Activated CD4-positive, alpha-beta memory T cell treated with anti-CD3 and anti-CD28 coated beads for 36 hours (primary cell): ENCODE measurements at places on chromosomes 7 and 10. TPM values are rescaled to one million over a fixed set of nuclear protein-coding genes. Genes with fewer than 3 reads are reported as not detected.

The GALNT17 gene
- total RNA-seq, result not detected

The ZNF853 gene
- 0.99 TPM for total RNA-seq

The ST8SIA6 gene
- total RNA-seq, result 0.38 TPM

The ZYX gene
- 140 TPM for total RNA-seq

The PILRA gene
- total RNA-seq, result 0.76 TPM

The SFXN2 gene
- total RNA-seq, result 17.8 TPM

The ADRB1 gene
- not detected for total RNA-seq

The ETV1 gene
- total RNA-seq, result 0.59 TPM

The INPP5A gene
- total RNA-seq, result 7.5 TPM

The SPDYE1 gene
- not detected for total RNA-seq

The ANKRD61 gene
- total RNA-seq, result 0.33 TPM

The ZNF503 gene
- total RNA-seq, result 0.38 TPM

The RET gene
- 0.17 TPM for total RNA-seq

The TSPAN15 gene
- total RNA-seq, result 2.5 TPM

The CPXM2 gene
- total RNA-seq, result not detected

The BHLHA15 gene
- total RNA-seq, result 0.67 TPM

The NXPH1 gene
- total RNA-seq, result not detected

The ALDH18A1 gene
- 68.6 TPM for total RNA-seq

The TLX1 gene
- total RNA-seq, result not detected

The PARG gene
- 27.0 TPM for total RNA-seq

The CYP2E1 gene
- total RNA-seq, result 0.86 TPM

The FAM25A gene
- total RNA-seq, result not detected

The ZNF804B gene
- not detected for total RNA-seq

The ITPRID1 gene
- total RNA-seq, result not detected

The ABCB1 gene
- total RNA-seq, result 4.7 TPM

The GHRHR gene
- not detected for total RNA-seq

The IKZF1 gene
- total RNA-seq, result 207 TPM

The SUGCT gene
- 1.5 TPM for total RNA-seq

The GPRIN2 gene
- total RNA-seq, result not detected

The TMEM273 gene
- 106 TPM for total RNA-seq

The FAM24B gene
- 7.2 TPM for total RNA-seq

The UNCX gene
- not detected for total RNA-seq

The TRIL gene
- total RNA-seq, result not detected

The CLDN3 gene
- total RNA-seq, result not detected

The VAX1 gene
- total RNA-seq, result not detected

The TMEM139 gene
- total RNA-seq, result 0.29 TPM

The TPK1 gene
- 19.1 TPM for total RNA-seq

The KCNMA1 gene
- total RNA-seq, result not detected

The PTPRZ1 gene
- not detected for total RNA-seq

The ADGRA1 gene
- total RNA-seq, result not detected

The SLC18A3 gene
- total RNA-seq, result not detected

The PTPN20 gene
- total RNA-seq, result 1.5 TPM

The CHN2 gene
- total RNA-seq, result 0.53 TPM

The DPP6 gene
- total RNA-seq, result not detected

The ZDHHC4 gene
- 31.7 TPM for total RNA-seq
